ENCODE measurements at places on chromosomes 4 and X. TPM values are rescaled to one million over a fixed set of nuclear protein-coding genes. Genes with fewer than 3 reads are reported as not detected.

- DNase-seq, result no peak
These were observed 941.8 kb downstream of the RAPGEF2 start for GRCh38 chr4:160044693-160045092.

DNA sequence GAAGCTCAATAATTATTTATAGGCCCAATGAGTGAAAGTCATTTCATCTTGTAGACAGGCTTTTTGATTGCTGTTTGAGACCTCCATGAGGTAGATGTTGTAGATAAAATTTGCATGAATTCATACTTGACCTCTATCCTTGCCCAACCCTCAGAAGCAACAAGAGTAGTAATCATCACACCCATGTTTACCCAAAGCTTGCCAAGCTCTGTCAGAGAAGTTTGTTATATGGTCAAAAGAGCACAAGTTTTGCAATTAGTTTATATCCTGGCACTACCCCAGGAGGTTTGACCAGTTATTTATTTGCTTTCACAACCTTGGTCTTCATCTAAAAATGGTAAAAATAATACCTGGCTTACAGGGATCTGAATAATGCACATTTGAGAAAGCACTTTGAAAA is 20.7 kb downstream of the ADH7 start:
- no peak for DNase-seq

- no peak for DNase-seq
These were observed 497.5 kb downstream of the KCNIP4 start for GRCh38 chr4:21451032-21451431.

DNA sequence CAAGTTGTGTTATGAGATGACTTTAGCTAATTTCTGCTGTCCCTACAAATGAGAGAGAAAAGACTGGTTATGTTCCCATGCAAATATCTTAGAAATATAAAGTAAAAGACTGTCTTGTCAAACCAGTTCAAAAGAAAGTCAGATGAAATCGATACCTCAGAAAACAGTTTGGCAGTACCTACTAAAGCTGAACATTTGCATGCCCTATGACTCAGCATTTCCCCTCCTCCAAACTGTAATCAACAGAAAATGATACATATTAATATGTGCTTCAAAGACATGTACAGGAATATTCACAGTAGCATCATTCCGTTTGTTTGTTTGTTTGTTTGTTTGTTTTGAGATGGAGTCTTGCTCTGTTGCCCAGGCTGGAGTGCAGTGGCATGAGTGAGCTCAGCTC is 90.3 kb downstream of the ARX start:
- no peak for DNase-seq

- no peak for DNase-seq
These were observed 40.5 kb upstream of the CDKN2AIP start for GRCh38 chr4:183403961-183404360.

CITED1 gene
- not detected for total RNA-seq

DNA sequence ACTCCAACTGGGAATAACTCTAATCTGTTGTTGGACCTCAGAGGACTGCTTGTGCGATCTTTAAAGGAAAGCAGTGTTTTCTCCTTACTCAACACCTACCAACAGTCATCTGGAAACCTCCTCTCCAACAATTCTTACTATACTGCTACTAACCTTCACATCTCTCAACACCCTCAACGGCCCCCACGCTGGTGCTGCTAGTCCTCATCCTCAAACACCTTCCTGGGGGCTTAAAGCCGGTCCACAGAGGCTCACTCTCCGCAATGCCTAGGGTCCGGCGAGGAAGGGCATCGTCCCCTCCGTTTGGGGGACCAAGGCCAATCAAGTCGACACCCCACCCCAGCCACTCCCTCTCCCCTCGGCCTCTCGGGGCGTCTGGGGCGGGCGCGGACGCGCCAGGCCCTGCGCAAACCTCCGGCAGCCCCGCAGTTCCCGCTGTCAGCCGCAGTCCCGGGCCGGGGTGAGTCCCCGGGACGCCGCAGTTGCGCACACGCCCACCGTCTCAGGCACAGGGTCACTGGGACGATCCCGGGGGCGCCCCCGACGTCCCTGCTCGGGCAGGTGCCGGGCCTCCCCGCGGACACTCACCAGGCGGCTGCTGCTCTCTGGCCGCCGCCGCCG is 418 bp downstream of the TAB3 start:
- no peak for DNase-seq
